NCI-H2081 (cell line): ENCODE measurements at places on chromosomes 4 and X.

- no peak for DNase-seq
Measured at GRCh38 chr4:124306352-124306751, 406.2 kb downstream of the ANKRD50 start.

- no peak for DNase-seq
Measured at GRCh38 chr4:153023692-153024394, 87.7 kb downstream of the FHDC1 start.

GRCh38 chr4:2259036-2259540 lies 2.8 kb downstream of the MXD4 start:
- DNase-seq, result no peak

GRCh38 chr4:61556277-61556676 lies 356.2 kb downstream of the ADGRL3 start:
- no peak for DNase-seq

DNA sequence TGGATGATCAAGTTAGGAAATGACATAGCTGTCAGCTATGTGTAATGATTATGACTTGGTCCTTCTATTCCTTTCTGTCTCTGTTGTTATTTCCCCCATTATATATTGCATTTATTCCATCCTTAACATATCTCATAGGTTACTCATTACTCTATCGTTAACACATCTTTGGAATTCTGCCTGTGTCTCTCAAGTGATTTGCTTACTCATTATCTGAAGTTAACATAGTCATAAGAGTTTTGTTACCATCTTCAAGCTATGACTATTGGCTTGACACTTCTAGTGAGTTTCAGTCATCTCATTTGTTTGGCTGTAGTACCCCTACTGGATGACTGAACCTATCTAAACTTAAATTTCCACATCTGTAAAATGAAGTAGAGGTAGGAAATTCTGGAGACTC lies 286.1 kb upstream of the PPP1R2C start:
- DNase-seq, result no peak
